NCI-H345 (cell line): ENCODE measurements at places on chromosomes 1 and 21.

DNA sequence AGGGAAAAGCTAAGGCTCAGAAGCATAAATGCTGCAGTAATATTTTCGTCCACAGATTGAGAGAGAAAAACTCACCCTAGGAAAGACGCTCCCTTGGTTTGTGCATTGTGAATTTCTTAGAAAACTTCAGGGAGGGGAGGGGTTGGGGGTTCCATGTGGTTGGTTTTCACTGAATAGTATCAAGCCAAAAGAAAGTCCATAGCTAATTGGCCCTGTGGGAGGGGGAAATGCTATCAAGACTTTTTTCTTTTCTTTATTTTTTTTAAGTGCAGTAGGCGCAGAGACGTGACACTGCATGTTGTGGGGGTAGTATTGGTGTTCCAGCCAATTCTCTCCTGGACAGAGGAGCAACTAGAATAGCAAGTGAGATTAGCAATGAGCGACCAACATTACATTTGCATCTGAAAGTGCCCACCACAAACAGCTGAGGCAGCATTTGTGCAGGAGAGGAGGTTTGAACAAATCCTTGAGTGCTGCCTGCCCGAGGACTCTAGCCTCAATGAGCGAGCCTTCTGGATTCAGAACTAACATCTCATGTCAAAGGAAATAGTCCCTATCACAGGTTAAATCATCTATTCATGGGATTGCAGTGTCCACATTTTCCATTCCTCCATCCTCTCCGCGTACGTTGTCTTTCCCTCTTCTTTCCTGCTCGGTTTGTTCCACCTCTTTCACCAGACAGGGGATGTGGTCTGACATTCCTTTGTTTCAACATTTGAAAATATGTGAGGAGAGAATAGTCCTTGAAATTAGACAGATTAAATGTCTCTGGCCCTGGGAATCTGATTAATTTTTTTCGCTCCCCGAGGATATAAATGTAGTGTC, 118.0 kb upstream of the MARK1 start:
- no peak for DNase-seq

DNA sequence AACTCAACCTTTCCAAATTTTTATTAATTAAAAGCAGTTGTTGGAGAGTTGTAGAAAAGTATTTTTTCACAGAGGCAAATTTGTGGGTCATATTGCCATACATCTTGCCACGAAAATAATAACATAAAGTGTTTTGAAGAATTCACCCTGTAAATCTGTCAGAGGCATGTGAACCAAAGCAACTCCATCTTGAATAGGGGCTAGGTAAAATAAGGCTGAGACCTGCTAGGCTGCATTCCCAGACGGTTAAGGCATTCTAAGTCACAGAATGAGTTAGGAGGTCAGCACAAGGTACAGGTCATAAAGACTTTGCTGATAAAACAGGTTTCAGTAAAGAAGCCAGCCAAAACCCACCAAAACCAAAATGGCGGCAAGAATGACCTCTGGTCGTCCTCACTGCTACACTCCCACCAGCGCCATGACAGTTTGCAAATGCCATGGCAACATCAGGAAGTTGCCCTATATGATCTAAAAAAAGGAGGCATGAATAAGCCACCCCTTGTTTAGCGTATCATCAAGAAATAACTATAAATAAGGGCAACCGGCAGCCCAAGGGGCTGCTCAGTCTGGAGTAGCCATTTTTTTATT, 4.4 kb upstream of the CNN3 start:
- no peak for DNase-seq

DNA sequence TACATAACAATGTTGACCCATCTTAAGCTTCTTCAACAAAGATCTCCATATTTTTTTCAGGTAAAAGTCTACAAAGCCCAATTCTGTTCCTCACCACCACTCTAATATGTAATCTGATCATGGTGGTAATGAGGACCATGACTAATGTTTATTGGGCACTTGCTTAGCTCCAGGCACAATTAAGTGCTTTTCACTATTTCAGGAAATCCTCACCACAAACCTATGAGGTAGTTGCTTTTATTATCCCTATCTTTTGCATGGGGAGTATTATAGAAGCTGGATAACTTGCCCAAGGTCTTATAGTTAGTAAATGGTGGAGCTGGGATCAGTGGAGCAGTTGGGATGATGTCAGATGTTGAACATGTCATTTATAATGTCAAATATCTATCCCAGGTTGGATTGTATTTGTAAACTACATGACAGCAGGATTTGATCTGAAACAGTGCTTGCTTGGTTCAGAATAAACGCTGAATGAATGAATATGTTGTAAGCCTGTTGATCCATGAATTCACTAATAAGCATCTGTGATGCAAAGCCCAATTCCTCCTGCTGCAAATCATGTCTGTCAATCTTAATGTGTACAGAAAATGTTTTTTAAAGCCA, 283.3 kb upstream of the ST6GALNAC5 start:
- no peak for DNase-seq

GRCh38 chr1:56578138-56578962, 1.0 kb downstream of the PLPP3 start:
- DNase-seq = peak; percentile 54

DNA sequence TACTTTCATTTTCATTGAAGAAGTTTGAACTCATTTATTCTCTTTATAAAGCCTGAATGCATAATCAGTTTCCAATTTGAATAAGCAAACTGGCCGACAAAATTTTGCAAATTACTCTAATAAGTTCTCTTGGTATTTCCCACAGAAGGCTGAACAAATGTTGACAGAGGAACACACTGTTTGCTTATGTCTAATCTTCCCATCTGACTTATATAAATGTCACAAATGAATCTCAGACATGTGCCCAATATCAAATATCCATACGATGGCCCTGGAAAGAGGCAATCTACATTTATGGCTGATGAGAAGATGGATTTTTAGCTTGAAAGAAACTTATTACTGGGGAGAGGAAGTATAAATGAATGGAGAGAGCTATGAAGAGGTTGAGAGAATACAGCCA, 380.6 kb upstream of the ZRANB2 start:
- no peak for DNase-seq

DNA sequence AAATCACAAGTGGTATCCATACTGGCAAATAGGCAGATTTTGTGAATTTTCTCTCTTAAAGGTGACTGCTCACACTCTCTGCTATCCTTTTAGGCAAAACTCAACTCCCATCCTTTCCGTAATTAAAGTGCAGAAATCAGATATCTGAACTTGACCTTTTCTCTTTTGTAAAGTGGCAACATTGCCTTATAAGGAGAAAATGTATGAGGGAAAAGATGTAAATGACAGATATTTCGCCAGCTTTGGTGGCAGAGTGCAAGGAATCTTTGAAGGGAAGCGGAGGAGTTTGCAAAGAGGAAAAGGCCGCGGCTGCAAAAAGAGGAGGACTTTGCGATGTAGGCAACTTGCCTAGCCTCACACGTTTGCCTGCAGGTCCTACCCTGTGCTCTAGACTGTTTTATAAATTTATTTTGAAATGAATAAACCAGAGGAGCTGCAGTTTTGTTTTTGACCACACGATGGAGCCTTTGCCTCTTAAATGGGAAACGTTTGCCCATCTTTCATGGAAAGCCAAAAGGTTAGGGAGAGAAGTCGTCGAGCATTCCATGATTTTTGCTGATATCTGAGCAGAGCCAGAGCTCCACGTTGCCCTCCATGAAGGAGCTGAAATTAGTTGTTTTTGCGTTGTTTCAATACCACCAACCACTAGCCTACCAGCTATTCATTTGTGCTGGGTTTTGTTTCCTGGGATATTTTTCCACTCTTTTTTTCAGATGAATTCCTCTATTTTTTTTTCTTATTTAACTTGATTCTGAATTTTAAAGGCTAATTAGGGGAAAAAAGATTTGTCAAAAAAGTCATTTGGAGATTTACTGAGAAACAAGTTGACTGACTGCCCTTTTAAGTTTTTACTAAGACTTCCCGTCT, 242.3 kb downstream of the LMX1A start:
- peak; percentile 77 for DNase-seq

- no peak for DNase-seq
Observed at GRCh38 chr1:230575886-230576500, 66.3 kb upstream of the COG2 start.

DNA sequence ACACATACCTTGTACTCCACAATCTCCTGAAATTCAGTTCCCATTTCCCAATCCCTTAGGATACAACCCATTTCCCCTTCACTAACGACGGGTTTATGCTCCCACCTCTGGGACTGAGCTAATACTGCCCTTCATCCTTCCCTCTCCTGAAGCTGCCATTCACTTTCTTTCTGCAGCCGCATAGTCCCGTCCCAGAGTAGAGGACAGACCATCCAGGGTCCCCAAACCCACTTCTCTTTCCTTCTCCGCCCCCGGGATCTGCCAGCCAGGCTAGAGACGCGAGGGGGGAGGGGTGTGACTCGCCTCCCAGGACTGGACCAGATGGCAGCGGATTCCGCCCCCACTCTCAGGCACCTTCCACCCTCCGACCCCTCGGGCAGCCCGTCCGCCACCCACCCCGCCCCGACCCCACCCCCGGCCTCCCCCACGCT, 679 bp downstream of the ABL2 start:
- DNase-seq = peak; percentile 23

DNA sequence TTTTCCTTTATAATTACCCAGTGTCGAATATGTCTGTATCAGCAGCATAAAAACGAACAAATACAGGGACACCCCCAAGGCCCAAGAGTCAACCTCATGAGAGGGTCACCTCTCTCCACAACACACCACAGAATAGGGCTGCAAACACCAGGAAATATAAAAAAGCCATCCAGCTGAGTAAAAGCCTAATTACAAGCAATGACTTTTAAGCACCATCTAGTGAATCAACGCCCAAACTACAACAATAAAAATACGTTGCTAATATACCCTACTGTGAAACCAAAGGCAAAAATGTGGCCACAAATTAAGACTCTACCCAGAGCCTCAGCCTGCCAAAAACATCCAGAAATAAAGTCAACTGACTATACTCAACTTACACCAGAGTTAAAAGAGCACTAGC, 817.9 kb upstream of the NEGR1 start:
- DNase-seq = no peak

DNA sequence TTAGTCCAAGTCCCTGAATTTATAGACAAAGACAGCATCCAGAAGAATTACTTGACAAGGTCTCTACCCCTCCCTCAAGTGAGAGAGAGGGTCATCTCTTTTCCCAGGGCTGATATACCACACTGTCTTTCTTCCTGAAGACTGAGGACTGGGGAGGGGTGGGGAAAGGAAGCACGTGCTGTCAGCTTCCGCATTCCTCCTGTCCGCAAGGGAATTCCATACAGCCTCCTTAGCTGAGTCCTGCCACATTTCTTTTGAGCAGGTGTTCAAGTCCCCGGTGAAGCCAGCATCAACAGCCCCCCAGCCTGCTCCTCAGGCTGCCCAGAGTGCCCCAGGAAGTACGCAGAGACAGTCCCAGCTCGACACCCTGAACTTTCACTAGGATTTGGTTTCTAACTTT, 34.2 kb downstream of the PCAT6 start:
- DNase-seq = no peak

DNA sequence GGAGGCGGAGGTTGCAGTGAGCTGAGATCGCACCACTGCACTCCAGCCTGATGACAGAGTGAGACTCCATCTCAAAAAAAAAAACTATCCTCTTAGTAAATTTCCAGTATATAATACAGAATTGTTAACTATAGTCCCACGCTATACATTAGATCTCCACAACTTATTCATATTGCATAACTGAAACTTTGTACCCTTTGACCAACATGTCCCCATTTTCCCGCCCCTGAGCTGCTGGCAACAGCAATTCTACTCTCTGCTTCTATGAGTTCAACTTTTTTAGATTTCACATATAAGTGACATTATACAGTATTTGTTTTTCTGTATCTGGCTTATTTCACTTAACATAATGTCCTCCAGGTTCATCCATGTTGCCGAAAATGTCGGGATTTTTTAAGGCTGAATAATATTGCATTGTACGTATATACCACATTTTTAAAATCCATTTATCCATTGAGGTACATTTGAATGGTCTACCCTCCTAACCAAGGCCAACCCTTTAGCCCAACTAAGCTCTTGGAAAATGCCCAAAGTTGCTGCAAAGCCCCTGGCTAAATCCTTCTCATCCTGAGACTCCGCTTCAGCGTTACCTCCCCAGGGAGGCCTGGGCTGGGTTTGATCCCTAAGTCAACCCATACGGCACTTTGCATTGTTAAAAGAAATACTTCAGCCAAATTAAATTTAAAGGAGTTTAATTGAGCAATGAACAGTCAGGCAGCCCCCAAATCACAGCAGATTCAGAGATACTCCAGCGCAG, 34.2 kb downstream of the NEK2 start:
- DNase-seq = no peak

GRCh38 chr1:211236633-211237320, 22.4 kb upstream of the RCOR3 start:
- DNase-seq = peak; percentile 19

DNA sequence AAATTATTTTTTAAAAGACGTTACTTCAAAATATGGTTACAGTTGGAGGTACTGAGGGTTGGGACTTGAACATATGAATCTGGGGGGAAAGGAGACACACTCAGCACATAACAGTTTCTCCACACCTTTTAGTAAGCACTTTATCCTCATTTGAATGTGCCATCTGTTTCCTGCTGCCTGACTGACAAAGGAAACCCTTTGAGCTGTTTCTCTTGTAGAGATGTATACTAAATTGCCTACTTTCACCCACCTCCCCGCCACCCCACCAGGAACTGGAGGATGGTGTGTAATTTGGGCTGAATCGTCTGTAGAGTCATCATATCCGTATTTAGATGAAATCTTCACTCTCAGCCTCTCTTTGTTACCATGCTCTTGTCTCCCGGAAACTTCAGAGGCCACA, 108.1 kb downstream of the KAZN start:
- no peak for DNase-seq

GRCh38 chr21:41183575-41183974, 15.6 kb downstream of the BACE2 start:
- DNase-seq = no peak
